T-helper 17 cell (primary cell): ENCODE measurements at places on chromosomes 13 and 19. TPM values are rescaled to one million over a fixed set of nuclear protein-coding genes. Genes with fewer than 3 reads are reported as not detected.

The DHDH gene
- total RNA-seq, result 0.86 TPM

The CLDN10 gene
- total RNA-seq, result not detected

The CD177 gene
- total RNA-seq, result not detected

The ZNF615 gene
- 12.0 TPM for total RNA-seq

The CYP2S1 gene
- total RNA-seq, result 1.1 TPM

The SPRY2 gene
- 0.18 TPM for total RNA-seq

The UGGT2 gene
- total RNA-seq, result 0.67 TPM

The KIR3DL2 gene
- total RNA-seq, result 0.92 TPM

The CBARP gene
- total RNA-seq, result not detected

The C5AR2 gene
- total RNA-seq, result 0.70 TPM

The PKN1 gene
- 202 TPM for total RNA-seq

The FLT1 gene
- total RNA-seq, result 0.27 TPM

The FCER2 gene
- not detected for total RNA-seq

The CLEC17A gene
- 0.34 TPM for total RNA-seq

GRCh38 chr13:82330499-82330898 lies 1551.8 kb downstream of the SLITRK1 start:
- DNase-seq, result no peak

- no peak for DNase-seq
Observed at GRCh38 chr13:35994131-35994966, 136.8 kb downstream of the DCLK1 start.

GRCh38 chr19:40512473-40513344 lies 45.9 kb downstream of the SPTBN4 start:
- DNase-seq, result no peak

DNA sequence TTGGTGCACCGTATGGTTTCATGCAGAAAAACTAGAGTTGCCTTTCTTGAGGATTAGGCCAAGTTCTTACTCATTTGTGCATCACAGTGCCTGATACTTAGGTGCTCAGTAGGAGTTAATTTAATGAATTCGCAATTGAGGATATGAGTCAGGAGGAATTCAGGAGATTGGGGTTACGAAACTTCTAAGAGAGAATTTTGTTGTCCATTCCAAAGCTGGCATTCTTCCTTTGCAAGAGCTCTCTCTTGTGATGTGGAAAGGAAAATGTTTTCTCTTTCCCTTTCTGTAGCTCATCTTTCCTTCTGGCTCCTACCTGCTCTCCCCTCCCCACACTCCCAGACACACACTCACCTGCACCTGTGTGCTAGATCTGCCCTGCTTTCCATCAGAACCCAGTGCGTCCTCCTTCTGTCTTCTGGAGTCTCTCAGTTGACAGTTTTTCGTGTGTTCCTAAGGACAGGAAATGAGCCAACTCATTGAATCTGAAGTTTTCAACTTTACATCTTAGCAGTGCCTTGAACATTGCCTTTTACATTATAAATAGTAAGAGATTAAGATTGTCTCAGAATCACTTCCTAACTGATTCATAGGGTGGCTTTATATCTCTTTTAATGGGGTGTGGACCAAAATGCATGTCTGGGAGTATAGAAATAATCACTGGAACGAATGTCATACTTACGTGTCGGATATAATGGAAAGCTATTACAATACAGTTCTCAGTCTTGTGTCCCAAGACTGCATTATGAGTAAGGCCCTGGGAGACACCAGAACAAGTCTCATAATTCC lies 19.7 kb upstream of the ERCC5 start:
- DNase-seq, result no peak

GRCh38 chr13:45167611-45168554 lies 33.0 kb downstream of the KCTD4 start:
- DNase-seq, result no peak

GRCh38 chr13:112767506-112768471 lies 78.0 kb downstream of the ATP11A start:
- DNase-seq, result no peak

- DNase-seq, result no peak
Observed at GRCh38 chr13:97249796-97250495, 27.8 kb downstream of the MBNL2 start.

GRCh38 chr19:6047741-6048251 lies 62.5 kb downstream of the RFX2 start:
- DNase-seq, result no peak

GRCh38 chr19:38351865-38352395 lies 16.3 kb downstream of the CATSPERG start:
- no peak for DNase-seq

DNA sequence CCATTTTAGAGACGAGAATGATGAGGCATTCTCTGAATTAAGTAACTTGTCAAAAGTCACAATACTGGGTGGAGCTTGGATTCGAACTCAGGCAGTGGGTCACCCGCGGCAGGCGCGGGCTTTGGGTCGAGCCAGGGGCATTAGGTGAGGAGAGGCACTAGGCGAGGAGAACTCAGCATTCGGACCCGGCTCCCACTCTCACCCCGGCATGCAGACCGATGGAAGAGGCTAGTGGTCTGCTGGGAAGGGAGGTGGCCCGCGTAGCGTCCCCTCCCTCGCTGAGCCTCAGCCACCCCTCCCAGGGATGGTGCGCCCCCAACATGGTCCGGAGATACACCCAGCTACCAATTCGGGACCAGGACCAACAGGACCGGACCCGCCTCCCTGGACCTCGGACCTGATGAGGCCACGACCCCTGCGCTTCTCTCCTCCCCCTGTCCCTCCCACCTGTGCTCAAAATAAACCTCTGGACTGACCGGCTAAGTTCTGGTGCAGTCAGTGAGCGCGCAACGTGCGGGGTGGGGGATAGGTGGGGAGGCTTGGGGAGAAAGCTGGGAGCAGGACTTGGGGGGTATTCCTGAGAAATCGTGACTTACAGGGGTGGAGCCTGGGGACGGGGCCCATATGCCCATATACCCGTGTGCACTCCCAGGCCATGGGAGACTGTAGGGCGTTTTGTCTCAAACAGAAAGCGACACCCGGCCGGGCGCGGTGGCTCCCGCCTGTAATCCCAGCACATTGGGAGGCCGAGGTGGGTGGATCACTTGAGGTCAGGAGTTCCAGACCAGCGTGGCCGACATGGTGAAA lies 1.3 kb upstream of the SNAPC2 start:
- no peak for DNase-seq

DNA sequence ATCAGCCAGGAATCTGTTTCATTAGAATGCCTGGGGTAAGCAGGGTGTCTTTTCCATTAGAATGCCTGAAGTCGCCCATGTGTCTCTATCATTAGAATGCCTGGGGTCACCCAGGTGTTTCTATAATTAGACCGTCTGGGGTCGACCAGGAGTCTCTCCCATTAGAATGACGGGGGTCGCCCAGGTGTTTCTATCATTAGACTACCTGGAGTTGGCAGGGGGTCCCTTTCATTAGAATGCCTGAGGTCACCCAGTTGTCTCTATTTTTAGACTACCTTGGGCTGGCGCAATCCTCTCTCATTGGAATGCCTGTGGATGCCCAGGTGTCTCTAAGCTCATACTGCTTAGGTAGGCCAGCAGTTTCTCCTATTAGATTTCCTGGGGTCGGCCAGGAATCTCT lies 1447.6 kb downstream of the UQCRFS1 start:
- no peak for DNase-seq

DNA sequence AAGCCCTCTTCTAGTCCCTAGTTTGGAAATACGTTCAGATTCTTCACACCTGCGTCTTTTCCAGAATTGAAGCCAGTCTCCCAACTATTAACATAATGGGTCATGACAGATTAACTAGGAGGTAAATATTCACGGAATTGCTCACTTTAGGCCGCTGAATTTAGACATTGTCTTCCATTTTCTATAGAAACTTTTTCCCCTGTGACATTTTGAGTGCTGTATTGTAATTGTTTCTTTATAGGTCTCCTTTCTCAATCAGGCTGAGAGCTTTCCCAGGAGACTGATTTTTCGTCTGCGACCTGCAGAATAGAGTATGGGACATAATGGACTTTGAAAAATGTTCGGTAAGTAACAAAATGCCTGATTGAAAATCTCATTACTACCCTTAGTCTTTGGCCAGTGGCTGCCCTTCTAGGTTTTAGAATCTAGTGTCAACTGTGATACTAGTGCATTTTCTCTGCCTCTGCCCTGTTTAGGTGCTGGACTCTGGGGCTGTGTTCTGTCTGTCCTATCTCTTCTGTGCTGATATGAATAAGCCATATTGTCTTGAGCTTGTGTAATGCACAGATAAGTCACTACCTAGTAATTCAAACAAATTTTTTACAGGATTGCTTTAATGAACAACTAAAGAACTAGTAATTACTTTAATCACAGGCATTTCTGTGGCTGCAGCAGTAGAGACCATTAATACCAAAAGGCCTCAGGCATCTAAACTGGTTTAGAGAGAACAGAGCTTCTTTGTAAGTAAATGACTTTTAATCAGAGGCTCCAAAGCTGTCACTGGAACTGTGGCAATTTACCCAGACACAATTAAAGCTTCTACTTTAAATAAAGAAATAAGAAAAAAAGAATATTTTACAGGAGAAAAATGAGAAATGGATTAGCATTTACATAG lies 122.4 kb upstream of the FREM2 start:
- DNase-seq, result no peak

DNA sequence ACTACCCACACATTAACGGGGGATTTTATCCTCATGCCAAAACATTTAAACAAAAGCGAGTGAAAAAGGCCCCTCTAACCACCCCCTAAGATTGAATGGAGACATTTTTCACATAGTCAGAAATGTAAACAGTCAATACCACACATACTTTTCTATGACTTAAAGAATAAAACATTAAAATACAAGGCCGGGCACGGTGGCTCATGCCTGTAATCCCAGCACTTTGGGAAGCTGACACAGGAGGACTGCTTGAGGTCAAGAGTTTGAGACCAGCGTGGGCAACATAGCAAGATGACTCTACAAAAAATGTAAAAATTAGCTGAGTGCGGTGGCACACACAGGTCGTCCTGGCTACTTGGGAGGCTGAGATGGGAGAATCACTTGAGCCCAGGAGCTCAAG lies 47.3 kb downstream of the MPHOSPH8 start:
- no peak for DNase-seq

DNA sequence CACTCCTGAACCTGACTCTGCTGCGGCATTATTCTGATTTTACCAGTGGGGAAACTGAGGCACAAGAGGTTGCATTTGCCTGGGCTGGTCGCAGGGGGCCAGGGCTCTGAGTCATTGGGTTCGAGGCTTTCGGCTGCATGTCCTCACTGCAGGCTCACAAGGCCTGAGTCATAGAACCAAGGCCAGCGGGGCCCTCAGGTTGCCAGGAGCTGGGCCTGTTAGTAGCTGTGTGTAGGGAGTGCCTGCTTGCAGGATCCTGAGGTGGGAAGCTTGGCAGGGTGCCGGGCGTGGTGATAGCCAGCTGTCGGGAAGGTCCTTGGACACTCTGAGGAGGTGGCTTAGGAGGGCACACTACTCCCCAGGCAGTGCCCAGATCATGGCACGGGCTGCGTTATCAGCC lies 21.6 kb upstream of the F2RL3 start:
- no peak for DNase-seq

DNA sequence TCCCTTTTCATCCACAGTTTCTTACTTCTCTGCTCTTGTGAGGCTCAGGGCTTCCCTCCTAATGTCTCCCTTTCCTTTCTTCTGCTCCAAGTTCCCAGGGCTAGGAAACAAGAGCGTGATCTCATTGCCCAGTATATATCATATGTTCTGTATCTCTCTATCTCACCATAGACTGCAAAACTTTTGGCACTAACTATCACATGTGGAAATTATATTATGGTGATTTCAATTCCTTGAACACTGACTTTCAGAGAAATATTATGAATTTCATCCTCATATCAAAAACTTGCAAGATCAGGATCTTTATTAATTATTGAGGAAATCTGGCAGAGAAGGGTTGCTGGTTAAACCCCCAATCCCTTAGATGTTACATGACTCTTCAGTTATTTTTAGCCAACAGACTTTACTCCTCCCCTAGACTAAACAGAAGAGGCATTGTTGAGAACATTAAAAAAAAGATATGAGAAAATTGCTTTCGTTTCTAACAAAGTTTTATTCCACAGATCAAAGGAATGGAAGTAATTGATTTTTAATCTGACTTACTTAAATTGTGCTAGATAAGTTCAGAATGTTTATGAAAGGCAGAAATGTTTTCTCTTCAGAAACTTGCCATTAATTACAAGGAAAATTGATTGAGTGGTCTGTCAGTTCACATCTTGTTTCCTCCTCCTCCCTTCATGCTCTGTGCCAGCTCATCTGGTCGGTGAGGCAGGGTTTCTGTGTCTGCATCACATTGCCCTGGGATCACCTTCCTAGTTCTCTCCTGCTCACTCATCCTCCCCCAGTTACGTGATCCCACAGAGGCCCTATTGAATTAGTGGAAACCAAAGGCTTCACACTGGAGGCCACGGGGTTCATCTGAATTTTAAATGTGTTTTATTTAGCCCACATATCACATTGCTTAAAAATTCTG lies 378.5 kb downstream of the LMO7 start:
- no peak for DNase-seq

- no peak for DNase-seq
Observed at GRCh38 chr19:648305-648704, 8.6 kb downstream of the FGF22 start.

DNA sequence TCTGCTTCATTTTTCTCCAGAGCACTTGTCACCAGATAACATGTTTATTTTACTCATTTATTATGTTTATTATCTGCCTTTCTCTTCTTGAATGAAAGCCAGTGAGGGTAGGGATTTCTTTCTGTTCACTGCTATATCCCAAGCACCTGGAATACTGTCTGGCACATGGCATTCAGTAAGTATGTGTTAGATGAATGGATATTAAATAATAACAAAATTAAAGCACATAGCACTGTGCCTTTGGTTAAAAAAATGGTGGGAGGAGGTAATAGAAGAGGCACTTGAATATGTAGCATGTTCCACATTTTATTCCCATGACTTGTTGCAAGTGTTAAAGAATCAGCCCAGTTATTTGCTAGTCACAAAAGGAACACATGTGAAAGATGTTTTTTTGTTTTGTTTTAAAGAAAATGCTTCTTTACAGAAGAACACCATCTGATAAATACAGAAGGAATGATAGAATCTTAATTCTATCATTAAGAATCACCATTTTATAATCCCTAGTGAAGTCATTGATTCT lies 151.0 kb downstream of the DLEU7 start:
- no peak for DNase-seq
